Upper lobe of left lung (tissue), 6 donors: ENCODE measurements at places on chromosomes 1 and 21. TPM values are rescaled to one million over a fixed set of nuclear protein-coding genes. Genes with fewer than 3 reads are reported as not detected.

GRCh38 chr1:204583909-204584632 lies 67.9 kb downstream of the MDM4 start:
- no peaks in the 10 kb centered on the region for H3K27me3 ChIP-seq
- no peak overlapping the region for H3K4me3 ChIP-seq
- H3K36me3 ChIP-seq, result no peaks in the 10 kb centered on the region
- peaks cover 3% of the 10 kb centered on the region for H3K4me1 ChIP-seq
- no peak for DNase-seq

DNA sequence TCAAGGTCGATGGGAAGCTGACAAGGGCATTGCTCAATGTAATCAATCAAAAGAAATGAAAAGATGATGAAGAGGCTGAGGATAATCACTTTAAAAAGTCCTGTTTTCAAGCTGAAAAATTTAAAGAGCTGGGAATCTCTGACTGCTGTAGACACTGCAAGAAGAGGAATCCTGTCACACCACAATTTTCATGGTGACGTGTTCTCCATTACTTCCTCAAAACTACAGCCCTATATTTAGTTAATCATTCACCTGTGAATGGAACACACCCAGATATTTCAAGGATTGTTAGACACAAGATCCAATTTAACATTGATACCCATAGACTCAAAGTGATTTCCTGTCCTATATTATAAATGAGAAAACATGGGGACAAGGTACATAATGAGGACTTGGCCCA lies 1048.3 kb downstream of the AMY1C start:
- no peak overlapping the region for H3K27ac ChIP-seq
- DNase-seq, result no peak
- H3K27me3 ChIP-seq, result no peaks in the 10 kb centered on the region
- H3K4me3 ChIP-seq, result no peak overlapping the region

PLA2G5 gene
- not detected for total RNA-seq

KCNJ9 gene
- not detected for total RNA-seq

- no peak for DNase-seq
- no peaks in the 10 kb centered on the region for H3K27me3 ChIP-seq
- no peak overlapping the region for H3K4me3 ChIP-seq
- H3K4me1 ChIP-seq, result no peaks in the 10 kb centered on the region
These were observed 41.7 kb downstream of the SEC16B start for GRCh38 chr1:177928194-177928593.

CD2 gene
- total RNA-seq, result 23.5 TPM

GRCh38 chr1:166378805-166379204 lies 212.0 kb upstream of the FAM78B start:
- no peak overlapping the region for H3K4me3 ChIP-seq
- H3K36me3 ChIP-seq, result no peaks in the 10 kb centered on the region
- no peak for DNase-seq
- no peak overlapping the region for H3K27ac ChIP-seq
- H3K27me3 ChIP-seq, result no peaks in the 10 kb centered on the region
- H3K4me1 ChIP-seq, result no peaks in the 10 kb centered on the region

- no peaks in the 10 kb centered on the region for H3K27me3 ChIP-seq
- no peaks in the 10 kb centered on the region for H3K4me1 ChIP-seq
- no peaks in the 10 kb centered on the region for H3K36me3 ChIP-seq
These were observed 20.2 kb upstream of the IVNS1ABP start for GRCh38 chr1:185337246-185337645.

TNNI3K gene
- total RNA-seq, result 0.81 TPM

DNA sequence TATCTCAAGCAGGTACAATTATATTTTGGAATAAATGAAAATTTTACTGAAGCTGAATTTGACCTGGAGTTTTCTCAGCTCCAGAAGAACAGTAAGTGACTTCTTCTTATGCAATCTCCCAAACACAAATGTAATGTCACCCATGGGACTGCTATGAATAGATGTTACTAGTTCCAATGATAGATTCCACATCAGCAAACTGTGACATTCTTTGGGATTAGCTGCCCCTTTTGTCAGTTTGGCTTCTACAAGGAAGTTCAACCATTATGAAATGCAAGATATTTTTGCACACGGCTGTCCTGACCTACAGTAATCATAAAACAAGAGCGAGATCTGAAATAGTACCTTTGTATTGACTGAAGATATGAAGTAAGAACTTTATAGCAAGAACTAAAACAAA lies 27.8 kb upstream of the TSNAX start:
- no peaks in the 10 kb centered on the region for H3K4me1 ChIP-seq
- no peaks in the 10 kb centered on the region for H3K36me3 ChIP-seq
- H3K27me3 ChIP-seq, result no peaks in the 10 kb centered on the region
- H3K27ac ChIP-seq, result no peak overlapping the region
- H3K4me3 ChIP-seq, result no peak overlapping the region
- no peak for DNase-seq
